Activated CD8-positive, alpha-beta memory T cell treated with anti-CD3 and anti-CD28 coated beads for 24 hours (primary cell): ENCODE measurements at places on chromosomes 11 and 22.

DNA sequence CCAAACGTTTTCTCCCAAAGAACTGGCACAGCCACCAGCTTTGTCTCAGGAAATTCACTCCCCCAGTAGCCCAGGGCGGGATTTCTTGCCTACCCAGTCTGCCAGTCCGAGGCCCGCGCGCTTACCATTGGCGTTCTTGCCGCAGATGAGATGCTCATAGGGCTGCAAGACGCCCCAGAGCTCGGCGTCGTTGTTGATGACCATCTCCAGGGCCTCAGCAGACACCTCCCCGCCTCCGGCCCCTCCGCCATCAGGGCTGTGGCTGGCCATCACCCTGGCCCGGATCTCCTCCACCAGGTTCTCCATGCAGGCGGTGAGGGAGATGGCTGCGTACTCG, 1.3 kb downstream of the ABTB2 start:
- no peak for DNase-seq

DNA sequence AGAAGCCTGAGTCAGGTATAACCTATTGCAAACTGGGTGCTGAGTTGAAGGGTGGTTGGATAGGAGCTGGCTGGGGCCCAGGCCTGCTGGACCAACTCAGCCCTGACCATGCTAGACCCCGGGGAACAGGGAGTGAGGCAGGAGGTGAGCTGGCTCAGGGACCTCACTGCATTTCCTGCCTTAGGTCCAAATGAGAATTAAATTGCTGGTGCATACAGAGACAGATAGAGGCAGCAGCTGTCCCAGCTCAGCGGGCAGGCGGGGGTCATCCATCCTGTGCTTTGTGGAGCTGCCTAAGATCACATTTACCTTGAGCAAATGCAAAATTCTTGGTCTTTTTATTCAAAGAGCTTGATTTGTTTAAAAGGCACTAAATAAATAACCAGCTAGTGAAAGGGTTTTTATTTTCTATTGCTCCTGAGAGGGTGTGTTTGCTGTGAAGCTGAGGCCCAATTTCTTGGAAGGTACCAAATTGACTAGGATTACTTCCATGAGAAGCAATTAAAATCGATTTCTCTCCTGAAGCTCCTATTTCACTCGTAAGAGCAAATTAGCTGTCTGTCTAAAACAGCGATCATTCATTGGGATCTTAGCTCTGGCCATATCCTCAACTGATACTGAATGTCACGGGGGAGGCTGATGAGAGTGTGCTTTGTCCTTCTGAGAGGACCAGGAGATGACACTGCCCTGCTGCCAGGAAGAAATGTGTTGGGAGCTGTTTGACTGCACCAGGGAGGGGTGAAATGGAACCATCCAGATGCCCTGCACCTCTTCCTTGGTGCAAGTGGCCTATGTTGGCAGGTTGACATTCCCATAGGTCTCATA, 24.9 kb downstream of the USH1C start:
- no peak for DNase-seq

GRCh38 chr22:38290347-38290746, 17.5 kb upstream of the TMEM184B start:
- DNase-seq: no peak

- DNase-seq: no peak
Observed at GRCh38 chr11:110654456-110654855, 57.8 kb downstream of the ARHGAP20 start.

DNA sequence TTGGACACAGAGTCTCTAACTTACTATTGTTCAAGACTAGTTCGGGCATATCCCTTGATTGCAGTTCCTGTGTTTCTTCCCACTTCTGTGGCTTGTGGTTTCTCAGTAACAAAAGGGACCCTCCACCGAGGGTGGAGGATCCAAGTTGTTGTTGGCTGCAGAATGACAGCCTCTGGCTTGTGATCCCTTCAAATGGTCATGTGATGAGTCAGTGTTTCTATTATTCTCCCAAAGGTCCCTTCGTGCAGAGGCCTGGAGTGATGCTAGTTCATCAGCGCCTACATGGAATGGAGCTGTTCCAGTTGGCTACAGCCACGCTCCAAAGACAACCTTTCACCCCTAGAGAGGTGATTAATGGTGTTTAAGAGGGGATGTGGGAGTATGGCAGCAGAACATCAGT, 2.6 kb upstream of the VWCE start:
- DNase-seq: no peak

GRCh38 chr11:62680825-62681240, 2.0 kb upstream of the UBXN1 start:
- DNase-seq: no peak

- no peak for DNase-seq
Observed at GRCh38 chr22:27670701-27671412, 130.7 kb downstream of the MN1 start.

DNA sequence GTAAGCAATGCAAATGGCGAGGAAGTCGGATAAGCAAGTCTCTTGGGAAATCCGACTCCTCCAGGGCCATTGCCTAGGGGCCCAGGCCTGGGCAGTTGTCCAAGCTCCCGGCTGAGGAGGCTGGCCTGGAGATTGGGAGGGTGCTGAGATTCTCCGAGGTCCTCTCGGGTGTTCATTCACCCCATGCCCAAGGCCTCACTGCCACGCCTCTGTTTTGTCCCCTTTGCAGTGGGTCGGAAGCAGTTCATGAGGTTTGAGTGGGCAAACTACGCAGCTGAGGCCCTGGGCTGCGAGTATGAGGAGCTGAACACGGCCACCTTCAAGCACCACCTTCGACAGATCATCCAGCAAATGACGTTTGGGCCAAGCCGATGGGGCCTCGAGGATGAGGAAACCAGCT, 81.3 kb downstream of the MYO18B start:
- no peak for DNase-seq

DNA sequence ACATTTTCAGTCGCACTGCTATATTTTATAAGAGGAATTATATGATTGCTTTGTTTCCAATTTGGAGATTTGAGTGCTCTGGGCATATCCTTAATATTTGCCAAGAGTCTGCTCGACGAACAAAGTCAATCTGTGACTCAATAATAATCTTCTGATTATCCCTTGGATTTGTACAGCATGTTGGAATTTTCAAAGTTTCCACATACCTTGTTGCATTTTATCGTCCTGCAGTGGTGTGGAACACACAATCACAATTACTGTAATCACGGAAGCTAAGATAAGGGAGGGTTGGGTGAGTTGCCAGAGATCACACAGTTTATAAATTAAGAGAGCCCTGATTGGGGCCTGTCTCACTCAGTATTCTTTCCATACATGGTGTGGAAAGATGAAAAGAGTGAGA, 189.3 kb downstream of the GUCY1A2 start:
- no peak for DNase-seq

DNA sequence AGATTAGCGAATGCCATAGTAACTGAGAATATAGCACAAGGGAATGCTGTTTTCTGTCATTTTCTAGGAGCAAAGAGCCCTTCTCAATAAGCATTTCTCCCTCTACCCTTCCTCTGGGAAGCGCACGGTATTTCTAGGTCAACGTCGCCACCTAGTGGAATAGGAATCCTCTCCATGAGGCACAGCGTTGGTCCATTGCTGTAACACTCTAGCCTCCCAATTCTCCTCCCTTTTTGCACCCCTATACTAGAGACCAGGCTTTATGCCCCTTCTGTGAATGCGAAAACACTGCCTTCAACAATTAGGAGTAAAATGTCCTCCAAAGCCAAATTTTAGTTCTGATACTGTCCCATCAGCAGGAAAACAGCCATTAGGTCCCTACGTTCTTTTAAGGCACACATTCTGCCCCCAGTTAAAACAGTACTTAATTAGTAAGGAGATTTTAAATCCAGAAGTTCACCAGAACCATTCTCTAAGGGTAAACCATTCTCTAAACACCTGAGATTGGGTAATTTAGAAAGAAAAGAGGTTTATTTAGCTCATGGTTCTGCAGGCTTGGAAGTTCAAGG, 12.8 kb upstream of the HYLS1 start:
- DNase-seq: no peak
